C1 segment of cervical spinal cord (tissue), 14 donors: ENCODE measurements at places on chromosomes 1 and 21.

GRCh38 chr1:241800640-241801039 is 47.4 kb upstream of the EXO1 start:
- DNase-seq, result no peak

- DNase-seq, result no peak
Measured at GRCh38 chr1:221331273-221332183, 410.4 kb downstream of the DUSP10 start.

DNA sequence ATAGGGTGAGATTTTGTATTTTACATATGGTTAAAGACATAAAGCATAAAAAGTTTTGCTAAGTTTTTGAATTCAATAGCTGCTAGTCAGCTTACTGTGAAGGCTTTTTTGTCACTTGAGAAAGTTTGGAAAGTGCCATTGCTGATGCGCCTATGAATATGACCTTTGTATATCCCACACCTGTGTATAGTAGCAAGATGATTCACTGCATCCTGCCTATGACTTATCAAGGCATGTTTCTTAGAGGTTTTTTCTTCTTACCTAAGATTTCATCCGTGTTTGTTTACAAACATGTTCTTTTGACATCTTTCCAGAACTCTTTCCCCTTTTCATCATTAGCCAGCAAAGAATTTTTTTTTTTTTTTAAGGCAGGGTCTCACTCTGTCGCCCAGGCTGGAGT is 51.5 kb downstream of the PRKAA2 start:
- no peak for DNase-seq

GRCh38 chr1:93628681-93629080 is 53.0 kb downstream of the BCAR3 start:
- DNase-seq, result no peak

- no peak for DNase-seq
Measured at GRCh38 chr1:223052931-223053330, 90.1 kb downstream of the TLR5 start.

GRCh38 chr1:246837418-246838117 is 94.2 kb downstream of the AHCTF1 start:
- DNase-seq, result no peak

GRCh38 chr1:172914501-172915144 is 136.1 kb downstream of the TNFSF18 start:
- DNase-seq, result no peak

GRCh38 chr1:201890223-201890622 is 1.5 kb downstream of the SHISA4 start:
- no peak for DNase-seq
